Stimulated activated CD8-positive, alpha-beta memory T cell treated with anti-CD3 and anti-CD28 coated beads, Interleukin-7, amount 100 ng/mL, for 1 hour (primary cell): ENCODE measurements at places on chromosomes 5 and 9.
A peak's percentile ranks its signal among the peaks of the same experiment; 100 is the strongest.

DNA sequence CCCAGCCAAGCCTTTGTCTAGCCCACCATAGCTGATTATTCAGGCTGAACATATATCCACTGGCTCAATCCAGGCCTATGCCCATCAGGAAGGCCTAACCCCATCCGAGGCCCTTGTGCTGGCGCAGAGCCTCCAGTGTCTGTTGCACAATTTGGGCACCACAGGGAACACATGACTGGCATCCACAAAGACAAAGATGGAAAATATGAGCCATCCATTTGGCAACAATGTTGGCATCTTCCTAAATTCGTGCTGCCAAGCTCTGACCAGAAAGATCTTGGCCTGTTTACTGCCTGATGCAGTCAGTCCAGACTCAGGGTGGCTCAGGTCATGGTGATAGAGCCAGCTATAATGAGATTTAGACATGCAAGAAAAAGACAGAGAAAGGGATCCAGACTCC is 233.8 kb downstream of the PIK3R1 start:
- no peak for DNase-seq

- DNase-seq = peak; percentile 71
Measured at GRCh38 chr9:131393622-131394463, at the start of gene PRRC2B. TSS of gene PRRC2B (plus strand) at chr9:131394086. CDS start at chr9:131430145, 36,059 bp downstream.

- DNase-seq = no peak
Measured at GRCh38 chr9:117815315-117815714, 111.1 kb downstream of the TLR4 start.

- DNase-seq = no peak
Measured at GRCh38 chr5:157366741-157367674, 93.0 kb upstream of the NIPAL4 start.

DNA sequence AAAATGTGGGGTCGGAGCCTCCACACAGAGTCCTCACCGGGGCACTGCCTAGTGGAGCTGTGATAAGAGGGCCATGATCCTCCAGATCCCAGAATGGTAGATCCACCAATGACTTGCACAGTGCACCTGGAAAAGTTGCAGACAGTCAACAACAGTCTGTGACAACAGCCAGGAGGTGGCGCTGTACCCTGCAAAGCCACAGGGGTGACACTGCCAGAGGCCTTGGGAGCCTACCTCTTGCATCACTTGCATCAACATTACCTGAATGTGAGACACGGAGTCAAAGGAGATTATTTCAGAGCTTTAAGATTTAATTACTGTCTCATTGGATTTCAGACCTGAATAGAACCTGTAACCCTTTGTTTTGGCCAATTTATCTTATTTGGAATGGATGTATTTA is 614.1 kb upstream of the CDH9 start:
- DNase-seq = no peak

GRCh38 chr5:172235132-172235780 is 41.3 kb downstream of the EFCAB9 start:
- DNase-seq = no peak

- DNase-seq = no peak
Measured at GRCh38 chr5:146451411-146451810, 4.3 kb downstream of the TCERG1 start.

DNA sequence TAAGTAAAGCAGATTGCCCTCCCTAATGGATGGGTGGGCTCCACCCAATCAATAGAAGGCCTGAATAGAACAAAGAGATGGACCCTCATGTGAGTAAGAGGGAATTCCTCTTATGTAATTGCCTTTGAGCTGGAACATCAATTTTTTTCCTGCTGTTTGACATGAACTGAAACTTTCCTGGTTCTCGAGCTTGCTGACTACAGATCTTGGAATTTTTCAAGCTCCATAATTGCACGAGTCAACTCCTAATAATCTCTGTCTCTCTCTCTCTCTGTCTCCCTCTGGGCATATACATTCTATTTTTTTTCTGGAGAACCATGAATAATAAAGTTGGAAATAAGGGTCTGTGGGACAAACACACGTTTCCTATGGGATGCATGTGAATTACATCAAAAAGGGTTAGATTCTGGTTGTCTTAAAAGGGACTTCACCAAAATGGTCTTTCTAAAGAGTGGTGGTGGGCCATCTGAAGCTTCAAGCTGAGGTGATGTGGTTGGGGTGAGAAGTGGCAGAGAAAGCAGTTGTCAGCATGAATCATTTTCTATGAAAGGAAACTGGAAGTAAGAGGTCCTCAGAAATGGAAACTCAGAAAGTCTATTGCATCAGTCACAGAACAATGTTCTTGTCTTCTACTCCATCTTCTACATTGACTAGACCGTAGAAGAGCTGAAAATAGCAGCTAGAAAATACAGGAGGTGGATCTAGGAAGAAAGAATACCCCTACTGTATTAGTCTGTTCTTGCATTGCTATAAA is 47.0 kb upstream of the HOMER1 start:
- no peak for DNase-seq

DNA sequence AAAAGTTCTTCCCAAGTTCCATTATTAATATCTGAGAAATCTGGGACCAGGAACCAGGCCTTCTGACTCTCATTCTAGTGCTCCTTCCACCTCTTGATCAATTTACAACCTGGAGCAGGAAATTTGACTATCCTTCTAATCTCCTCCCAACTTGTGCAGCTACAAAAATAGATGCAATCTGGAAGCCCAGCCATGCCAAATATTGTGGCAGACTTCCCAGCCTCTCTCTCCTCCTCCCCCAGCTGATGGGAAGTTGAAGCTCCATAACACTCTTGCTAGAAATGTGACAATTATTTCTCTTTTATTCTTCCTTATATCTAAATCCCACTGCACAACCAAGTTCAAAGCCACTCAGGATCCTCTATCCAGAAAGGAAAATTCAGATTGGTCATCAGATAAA is 252.1 kb downstream of the SEC61B start:
- DNase-seq = no peak

- no peak for DNase-seq
Measured at GRCh38 chr9:121607434-121608167, 43.8 kb upstream of the DAB2IP start.

DNA sequence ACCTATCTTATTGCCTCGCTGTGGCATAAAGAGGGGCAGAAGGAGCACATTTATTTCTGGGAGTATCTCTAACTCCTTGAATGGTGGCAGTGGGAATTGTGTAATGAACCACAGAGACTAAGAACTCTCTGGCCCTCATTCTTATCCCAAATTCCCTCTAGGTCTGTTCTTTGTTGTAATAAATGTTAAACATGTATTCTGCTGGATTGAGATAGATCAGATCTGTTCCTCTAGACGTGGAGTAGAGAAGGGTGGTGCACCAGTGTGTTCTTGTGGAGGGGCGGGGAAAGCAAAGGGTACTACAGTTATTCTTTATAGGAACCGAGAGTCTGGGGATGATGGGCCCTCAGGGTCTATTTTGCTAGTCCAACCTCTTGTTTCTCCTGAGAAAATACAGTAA is 90.4 kb downstream of the UBE2R2 start:
- DNase-seq = no peak

GRCh38 chr5:21225223-21226064 is 1237.4 kb upstream of the CDH18 start:
- DNase-seq = no peak
